ENCODE measurements at places on chromosomes 7 and 10.

DNA sequence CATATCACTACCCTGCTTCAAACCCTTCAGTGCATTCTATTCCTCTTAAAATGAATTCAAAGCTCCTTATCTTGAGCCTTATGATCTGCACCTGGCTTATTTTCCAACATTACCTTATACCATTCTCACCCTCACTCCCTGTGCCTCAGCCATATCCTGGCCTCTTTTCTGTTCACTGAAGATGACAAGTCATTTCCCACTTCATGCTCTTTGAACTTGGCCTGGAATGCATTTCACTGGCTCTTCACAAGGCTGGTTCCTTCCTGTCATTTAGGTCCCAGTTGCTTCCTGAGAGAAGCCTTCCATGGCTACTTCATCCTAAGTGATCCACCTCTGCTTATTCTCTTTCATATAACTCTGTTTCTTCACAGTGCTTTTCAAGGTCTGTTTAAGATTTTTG is 3.2 kb upstream of the LIPF start:
- no peak for DNase-seq

DNA sequence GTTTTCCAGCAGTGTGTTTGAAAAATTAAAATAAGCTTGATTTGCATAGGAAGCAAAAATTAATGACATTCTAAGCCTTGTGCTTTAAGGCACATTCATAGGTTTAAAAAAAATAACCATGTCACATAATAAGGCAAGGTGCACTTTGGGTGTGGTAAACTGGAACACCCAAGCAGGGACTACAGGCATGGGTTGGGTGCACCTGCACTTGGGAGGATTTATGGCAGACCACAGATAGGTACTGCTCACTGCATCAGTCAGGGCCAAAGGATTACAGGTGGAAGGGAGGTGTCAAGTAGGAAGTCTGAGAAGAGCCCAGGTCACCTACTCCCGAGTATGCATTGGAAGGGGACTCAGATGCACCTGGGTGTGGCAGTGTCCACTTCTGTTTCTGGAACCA is 753.7 kb downstream of the SUGCT start:
- DNase-seq = no peak

- no peak for DNase-seq
These were observed 3.6 kb downstream of the WDR86 start for GRCh38 chr7:151406051-151406875.

DNA sequence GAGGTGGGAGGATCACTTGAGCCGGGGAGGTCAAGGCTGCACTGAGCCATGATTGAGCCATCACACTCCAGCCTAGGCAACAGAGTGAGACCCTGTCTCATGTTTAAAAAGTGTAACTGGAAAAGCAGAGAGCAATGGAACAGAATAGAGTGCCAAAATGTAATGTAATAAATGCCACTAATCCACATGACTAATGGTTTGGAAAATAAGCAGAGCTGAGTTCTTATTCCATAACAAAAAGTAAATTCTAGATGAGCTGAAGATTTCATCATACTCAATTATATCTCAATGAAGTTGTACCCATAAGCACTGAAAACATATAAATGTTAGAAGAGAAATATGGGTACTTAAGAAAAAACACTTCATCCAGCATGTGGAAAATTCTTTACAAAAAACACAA is 132.6 kb downstream of the USP6NL start:
- DNase-seq = no peak

DNA sequence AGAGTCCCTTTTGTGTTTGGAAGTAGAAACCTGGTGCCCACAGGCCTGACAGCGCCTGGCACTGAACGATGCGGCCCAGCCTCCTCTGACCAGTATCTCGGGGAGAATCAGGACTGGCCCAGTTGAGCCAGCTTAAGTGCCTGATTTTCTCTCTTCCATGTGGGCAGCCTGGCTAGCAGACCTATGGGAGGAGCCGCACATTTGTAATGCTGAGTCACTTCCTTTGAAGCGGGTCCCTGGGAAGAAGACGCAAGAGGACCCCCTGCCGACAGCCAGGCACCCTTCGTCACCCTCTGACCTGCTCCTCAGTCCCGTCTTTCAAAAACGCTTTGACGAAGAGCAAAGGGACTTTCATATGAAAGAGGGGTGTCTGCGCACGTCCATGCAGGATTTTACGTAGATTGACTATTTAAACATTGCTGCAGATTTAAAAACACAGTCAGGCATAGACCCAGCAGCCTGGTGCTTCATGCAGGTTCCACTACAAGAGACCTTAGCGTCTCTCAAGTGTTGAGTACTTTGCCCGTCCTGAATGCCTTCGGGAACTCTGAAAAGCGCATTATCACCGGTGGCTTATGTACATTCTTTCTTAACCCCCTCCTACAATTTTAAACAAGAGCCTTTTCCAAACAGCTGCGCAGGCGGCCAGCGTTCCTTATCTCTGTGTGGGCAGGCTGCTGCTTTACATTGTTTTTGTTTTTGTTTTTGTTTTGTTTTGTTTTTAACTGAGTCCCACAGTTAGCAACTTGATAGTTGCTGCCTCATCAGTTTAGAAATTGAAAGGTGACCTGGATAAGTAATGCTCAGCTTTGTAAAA is 36.5 kb upstream of the AP5Z1 start:
- DNase-seq = no peak

GRCh38 chr7:98211221-98211675 is at the start of gene BHLHA15:
Gene BHLHA15 (plus strand): TSS chr7:98211439. CDS start chr7:98212310, 871 bp downstream.
- DNase-seq = no peak

DNA sequence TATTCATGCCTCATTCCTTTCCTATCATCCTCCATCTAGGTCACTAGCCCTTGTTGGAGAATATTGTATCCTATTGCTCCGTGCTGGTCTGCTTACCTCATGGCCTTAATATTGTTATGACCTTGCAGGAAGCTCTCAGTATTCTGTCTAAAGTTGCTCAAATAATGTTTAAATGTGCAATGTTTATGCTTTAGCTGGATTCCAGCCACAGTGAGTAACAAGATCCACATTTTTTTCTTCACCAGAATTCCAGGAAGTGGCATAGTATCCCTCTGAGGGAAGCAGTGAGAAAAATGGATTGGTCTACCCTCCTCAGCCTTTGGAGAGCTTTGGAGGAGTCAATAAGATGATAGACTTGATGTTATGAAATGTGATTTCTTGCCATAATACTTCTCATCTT is 402.6 kb downstream of the NRG3 start:
- DNase-seq = no peak

GRCh38 chr7:93551063-93551895 is 23.2 kb downstream of the CALCR start:
- no peak for DNase-seq
